ENCODE measurements at places on chromosomes 3 and 15.

DNA sequence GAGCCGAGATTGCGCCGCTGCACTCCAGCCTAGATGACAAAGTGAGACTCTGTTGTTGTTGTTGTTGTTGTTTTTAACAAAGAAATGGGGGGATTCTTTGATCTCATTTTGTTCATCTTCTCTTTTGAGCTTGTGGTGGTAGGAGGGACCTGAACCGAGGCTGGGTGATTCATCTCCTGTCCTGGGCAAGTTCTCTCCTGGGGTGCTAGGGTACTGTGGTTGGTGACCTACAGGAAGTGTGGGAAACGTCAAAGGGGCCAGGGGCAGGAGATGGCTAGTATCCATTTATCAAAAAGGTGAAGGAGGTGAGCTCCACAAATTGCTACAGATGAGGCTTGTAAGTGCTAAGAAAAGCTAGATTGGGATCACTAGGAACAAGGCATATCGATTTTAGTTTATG lies 14.3 kb downstream of the PPCDC start:
- no peak for DNase-seq

DNA sequence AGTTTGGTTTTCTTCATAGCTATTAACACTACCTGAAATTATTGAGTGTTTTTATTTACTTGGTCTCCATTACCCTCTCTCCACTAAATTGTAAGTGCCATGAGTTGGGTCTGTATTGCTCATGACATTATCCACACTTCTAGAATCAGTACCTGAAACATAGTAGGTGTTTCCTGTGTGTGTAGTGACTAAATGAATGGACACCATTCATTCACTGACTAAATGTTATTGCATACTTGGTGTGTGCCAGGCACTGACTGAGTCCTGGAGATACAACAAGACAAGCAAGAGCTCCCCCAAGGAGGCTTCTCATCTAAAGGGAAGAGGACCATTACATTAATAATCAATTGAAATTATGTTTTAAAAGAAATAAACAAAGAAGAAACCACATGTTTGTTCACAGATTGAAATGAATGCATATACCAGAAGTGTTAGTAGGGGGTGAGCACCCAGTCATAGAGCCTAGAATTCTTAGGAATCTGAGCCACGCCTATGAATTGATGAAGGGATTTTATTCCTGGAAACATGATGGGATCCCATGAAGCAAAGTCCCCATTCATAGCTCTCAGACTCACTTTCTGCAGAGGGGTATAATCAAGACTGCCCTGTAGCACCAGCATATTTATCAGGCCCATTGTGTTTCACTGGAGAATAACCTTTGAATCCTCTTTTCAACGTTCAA lies 31.7 kb upstream of the ATOSA start:
- DNase-seq: no peak

DNA sequence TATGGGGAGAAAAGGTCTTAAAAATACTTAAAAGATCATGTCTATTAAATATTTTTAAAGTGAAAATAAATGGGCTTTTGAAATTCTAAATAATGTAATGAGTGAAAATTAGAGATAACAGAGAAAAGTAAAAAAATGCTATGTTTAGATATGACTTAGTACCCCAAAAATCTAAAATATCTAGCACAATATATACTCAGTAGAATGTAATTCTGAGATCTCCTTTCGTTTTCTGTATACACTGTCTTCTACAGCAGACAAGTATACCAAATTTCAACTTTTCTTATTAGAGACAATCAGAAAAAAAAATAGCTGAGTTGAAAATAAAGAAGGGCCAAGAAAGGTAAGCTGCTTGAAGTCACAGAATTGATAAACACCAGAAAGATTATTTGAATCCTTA lies 140.8 kb downstream of the ADAM10 start:
- DNase-seq: no peak

- no peak for DNase-seq
Observed at GRCh38 chr3:11835028-11835639, 11.6 kb downstream of the TAMM41 start.

- DNase-seq: peak; percentile 19
Observed at GRCh38 chr3:5016211-5017161, 37.2 kb downstream of the BHLHE40 start.

DNA sequence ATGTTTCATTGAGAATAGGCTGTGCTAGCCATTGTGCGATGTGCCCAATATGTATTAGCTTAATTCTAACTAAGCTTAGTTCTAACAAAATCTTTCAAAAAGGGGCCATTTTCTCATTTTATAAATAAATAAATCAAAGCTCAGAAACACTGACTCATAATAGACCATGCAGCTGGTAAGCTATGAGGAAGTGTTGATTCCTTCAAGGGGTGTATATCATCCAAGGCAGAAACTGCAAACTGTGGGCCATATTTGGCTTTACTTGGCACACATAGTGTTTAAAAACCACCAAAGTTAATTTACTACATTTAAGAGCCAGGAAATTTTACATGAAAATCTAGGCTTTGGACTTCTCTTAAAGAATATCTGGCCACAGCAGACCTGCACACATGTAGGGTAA lies 136.5 kb downstream of the ZNF621 start:
- DNase-seq: no peak

DNA sequence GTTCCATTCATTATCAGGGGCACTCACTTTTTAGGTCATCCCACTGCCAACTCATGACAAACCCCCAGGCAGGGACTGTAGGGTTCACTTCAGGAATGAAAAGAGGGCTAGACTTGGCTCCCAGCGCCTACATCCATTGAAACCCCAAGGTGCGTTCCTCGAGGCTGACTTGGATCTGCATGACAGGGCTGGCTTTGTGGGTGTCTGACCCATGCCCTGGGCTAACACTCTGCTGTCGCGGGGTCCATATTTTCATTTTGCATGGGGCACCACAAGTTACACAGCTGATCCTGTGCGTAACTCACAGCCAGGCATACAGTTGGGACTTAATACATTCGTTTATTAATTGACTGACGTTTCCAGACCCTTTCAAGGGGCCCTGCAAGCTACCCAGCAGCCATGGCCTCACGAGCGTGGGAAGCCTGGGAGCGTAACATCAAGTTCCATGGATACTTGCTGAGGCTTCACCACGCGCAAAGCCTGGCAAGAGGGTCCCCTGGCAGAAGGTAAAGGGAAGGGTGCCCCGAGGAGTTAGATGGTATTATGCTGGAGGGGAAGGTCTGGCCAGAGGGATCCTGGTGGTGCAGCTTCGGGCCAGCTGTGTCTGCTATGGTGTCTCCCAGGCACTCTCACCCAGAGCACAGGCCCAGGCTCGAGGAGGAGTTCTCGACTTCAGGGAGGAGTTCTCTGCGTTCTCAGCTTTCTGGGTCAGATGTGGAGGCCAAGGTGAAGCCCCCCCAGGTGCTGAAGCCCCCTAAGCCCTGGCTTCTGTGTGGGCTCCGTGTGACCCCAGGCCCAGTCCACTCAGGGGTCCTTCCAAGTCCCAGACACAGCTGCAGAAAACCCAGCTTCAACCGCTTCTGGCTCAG lies 85.4 kb downstream of the ADAMTS17 start:
- DNase-seq: no peak

All from activated gamma-delta T cell treated with anti-CD3 and anti-CD28 coated beads, Interleukin-2, amount 50 U/mL, for 16 hours (primary cell).